Activated naive CD8-positive, alpha-beta T cell treated with anti-CD3 and anti-CD28 coated beads for 36 hours (primary cell): ENCODE measurements at places on chromosomes 5 and 9.

- peak; percentile 71 for DNase-seq
These were observed 653 bp upstream of the HNRNPH1 start for GRCh38 chr5:179623906-179624741.

DNA sequence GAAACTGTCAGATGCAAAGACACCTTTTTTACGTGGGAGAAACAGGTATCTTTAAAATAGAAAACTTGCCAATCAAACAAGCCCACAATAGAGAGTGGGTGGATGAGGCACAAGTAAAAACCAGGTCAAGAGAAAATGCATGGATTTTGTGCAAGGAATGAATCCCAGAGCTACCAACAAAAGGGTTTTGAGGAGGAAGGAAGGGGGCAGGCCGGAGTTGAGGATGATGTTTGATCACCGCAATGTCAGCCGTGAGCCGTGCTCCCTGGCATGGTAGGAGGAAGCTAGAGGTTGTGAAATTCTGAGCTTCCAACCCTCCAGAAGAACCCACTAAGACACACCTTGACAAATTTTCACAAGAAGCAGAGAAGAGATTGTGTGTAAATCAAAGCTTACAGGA lies 53.2 kb downstream of the HRH2 start:
- no peak for DNase-seq

DNA sequence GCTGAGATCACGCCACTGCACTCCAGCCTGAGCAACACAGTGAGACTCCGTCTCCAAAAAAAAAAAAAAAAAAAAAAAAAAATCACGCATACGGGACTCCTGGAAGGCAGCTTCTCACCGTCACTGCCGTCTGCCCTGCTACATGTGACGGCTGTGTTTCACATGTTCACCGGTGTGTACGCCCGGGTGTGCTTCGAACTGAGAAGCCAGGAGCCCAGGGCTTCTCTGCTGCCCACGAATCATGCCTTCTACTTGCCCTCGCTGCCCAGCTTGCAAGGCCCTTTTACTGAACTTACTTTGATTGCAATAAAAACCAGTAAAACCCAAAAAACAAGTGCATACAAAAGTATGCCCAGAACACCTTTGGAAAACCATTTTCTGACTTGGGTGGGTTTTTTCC lies 5.8 kb upstream of the NKD2 start:
- DNase-seq, result no peak

- no peak for DNase-seq
These were observed 18.0 kb downstream of the PRUNE2 start for GRCh38 chr9:76887951-76888350.

GRCh38 chr5:24899180-24899579 lies 254.4 kb upstream of the CDH10 start:
- no peak for DNase-seq

- no peak for DNase-seq
These were observed 16.6 kb upstream of the PLPP1 start for GRCh38 chr5:55551358-55551757.

- DNase-seq, result no peak
These were observed 4.1 kb downstream of the HACD4 start for GRCh38 chr9:21027295-21027694.

- no peak for DNase-seq
These were observed 78.2 kb upstream of the IFNE start for GRCh38 chr9:21560281-21560745.

- no peak for DNase-seq
These were observed 26.7 kb downstream of the SH3TC2 start for GRCh38 chr5:149036168-149036567.

DNA sequence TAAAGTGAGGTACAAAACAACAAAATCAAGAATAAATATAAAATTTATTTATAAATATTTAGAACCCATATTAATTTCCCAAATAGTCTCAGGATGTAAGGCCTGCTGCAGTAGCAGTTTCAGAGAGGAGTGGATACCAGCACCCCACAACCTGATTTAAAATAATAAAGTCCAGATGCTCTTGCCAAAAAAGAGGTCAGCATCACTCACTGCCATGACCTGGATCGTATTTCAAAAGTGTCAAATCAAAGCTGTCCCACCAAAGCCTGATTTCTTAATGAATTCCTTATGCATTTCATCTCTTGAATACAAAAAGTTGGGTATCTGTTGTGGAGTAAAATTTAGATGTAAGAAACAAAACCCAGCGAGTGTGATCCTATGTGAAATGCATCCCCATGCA lies 58.0 kb upstream of the ROR2 start:
- no peak for DNase-seq

DNA sequence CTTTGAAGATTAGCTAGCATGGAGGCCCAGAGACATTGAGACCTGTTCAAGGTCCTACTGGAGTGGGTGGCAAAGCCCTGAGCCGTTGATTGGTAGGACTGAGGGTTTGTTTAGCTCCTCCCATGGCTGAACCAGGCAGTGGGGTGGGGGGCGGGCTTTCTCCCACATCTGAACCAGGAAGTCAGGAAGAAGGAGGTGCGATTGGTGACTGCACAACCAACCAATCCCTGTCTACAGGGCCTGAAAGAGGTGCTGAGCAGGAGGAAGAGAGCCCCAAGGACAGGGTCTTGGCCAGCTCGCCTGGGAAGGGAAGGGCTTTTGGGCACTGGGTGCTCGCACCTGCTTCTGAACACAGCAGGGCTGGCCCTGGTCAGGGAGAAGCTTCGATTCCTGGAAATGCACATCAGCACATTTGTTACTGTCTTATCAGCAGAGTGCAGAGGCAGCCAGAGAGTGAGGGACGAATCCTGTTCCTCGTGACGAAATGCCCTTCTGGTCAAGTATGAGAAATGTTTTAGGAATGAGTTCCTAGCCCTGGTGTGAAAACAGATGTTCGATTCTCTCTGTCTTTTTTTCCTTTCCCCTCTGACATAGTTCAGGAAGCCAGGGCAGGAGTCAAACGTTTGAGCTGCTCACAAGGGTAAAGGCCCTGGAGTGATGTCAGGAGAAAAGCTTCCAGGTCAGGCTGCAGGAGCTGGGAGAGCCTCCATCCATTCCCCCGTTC lies 294.8 kb upstream of the KLF4 start:
- DNase-seq, result no peak

DNA sequence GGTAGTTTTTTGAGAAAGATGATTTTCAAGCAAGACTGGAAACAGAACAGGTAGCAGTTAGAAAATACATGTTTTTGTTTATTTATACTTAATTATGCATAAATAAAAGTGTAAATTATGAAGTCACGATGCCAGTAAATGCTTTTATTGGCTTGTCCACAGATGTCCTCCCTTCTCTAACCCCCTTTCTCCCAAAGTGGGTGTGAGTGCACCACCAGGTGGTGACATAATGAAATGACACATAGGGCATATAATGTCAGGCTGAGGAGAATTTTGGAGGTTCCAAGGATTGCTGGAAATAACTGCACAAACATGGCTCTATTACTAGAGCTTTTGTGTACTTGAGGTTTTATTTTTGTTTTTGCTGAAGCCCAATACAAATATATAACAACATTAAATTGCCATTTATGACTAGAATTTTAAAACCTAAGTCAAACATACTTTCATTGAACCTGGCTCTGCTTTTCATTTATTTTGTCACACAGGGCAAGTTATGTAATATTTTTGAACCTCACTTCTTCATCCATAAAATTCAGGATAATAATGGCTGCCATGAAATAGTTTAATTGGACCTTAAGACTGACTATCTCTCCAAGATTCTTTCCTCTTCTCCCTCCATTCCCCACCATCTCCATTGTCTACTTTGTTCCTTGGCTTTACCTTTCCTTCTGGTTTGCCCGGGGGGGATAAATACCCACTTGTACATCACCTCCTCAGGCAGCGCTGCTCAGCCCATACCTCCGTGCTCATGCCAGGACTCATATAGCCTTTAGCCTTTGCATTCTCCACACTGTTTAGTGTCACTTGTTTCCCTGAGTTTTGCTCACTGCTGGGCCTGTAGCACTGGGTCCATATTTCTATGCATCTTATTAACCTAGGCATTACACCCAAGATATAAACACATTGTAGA lies 168.8 kb downstream of the PDE4D start:
- DNase-seq, result peak; percentile 22

DNA sequence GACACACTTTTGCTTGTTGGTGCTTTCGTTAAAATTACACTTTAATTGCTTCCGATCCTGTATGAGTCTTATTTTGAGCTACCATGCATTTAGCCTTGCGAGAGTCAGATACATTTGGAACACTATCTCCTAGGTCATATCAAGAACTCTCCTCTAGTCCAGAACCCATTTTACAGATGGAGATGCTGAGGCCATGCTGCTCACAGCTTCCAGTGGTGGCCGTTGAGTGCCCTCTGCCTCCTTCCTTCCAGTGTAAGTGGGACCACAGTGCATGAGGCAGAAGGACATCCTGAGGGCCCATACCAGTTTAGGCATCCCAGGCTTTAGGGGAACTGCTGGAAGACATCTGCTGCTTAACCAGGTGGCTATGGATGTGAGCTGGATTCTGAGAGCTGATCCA lies 6.9 kb downstream of the CCNI2 start:
- DNase-seq, result no peak

DNA sequence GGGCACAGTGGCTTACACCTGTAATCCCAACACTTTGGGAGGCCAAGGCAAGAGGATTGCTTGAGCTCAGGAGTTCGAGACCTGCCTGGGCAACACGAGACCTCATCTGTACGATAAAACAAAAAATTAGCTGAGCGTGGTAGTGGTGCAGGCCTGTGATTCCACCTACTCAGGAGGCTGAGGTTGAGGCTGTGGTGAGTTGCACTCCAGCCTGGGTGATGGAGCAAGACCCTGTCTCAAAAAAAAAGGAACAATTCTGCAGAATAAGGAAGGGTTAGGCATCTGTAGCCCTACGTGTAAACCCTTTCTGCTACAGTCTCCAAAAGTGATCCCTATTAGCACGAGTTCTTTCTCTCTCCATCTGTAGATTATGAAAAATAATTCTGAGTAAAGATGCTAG lies 19.9 kb downstream of the CDC26 start:
- DNase-seq, result no peak

- DNase-seq, result no peak
These were observed 215.4 kb upstream of the TLX3 start for GRCh38 chr5:171093598-171093997.

DNA sequence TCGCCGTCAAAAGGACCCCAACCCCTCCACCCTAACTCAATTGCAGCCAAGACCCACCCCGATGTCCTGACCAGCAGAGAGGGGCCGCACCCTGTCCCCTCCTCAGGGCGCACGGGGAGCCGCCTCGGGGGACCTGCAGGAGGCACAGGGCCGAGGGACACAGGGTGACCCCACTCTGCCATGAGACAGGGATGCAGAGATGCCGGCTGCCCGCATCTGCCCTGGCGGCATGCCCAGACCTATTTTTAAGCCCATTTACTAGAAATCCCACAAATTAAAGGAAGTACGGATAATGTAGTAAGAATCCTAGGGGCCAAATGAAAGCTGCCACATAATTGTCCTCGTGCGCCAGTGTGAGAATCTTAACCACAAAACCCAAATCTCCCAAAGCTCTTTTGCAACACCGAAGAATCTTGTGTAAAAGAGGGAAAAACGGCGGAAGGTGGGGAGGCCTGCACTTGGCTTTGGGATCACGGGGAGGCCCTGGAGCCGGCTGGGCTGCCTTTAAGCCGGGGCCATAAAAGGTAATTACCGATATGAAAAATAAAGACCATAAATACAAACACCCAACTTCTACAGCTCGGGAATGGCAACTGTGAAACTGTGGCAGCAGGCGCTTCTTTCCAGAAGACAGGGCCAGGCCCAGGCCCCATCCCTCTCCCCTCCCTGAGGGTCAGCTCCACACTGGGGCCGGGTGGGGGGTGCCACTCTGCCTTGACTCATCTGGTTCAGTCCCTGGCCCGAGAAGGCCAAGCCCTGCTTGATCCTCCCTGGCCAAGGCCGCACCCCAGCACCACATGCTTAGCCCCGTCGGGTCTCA lies 35.0 kb downstream of the NACC2 start:
- DNase-seq, result no peak

GRCh38 chr5:1832511-1833250 lies 31.5 kb downstream of the NDUFS6 start:
- no peak for DNase-seq

- no peak for DNase-seq
These were observed 17.7 kb upstream of the TLX3 start for GRCh38 chr5:171291371-171291770.

DNA sequence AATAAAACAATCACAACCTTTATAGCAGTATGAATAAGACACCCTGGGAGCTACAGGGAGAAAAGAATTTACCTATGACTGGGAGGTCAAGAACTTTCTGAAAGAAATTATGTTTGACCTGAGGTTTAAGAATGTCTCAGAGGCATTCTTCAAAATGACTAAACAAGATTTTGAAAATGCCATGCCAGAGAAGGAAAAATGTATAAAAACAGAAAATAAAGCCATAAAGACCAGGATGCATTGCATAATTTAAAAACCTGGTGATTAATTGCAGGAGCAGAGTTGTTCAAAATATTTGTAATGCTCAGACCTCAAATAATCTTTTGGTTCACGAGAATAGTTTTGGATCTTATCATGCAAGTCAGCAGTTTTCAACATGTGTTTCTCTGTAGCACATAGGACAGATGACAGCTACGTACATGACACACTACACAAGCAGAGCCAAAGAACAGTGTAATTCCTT lies 954.7 kb upstream of the ARRDC3 start:
- DNase-seq, result no peak
